Posterior vena cava (tissue), 2 donors: ENCODE measurements at places on chromosomes 13 and 19.

DNA sequence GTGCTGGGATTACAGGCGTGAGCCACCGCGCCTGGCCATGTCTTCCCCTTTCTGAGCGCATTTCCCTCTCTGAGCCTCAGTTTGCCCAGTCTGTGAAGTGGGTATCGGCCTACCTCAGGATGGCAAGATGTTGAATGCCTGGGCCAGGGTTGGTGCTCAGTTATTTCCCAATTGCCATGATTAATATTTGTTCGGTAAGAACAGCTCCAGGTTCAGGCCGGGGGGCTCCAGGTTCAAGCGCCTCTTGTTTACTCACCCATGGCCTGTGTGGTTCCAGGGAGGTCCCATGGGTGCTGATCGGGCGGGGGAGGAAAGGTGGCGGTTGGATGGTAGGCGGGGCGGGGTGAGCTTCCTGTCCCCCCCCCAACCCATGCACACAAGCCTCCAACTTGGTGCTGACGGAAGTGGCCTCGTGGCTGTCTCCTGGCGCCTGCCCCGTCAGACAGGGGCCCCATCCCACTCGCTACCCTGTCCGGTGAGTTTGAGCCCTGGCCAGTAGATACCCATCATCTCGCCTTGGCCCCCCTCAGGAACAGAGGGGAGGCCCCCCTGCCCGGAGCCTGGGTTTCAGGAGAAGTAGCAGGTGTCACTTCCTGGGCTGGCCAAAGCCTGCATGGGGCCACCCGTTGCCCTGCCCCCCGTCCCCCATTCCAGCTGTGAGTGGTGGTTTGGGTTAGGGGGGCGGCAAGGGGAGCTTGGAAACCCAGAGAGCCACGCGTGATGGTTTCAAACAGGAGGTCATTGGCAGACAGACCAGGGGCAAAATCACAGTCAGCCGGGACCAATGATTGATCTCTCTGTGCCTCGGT lies at the start of gene FCHO1:
FCHO1 (plus strand) TSS at position 375 of the 809 bp plus-strand sequence. CDS start 3,688 bp downstream, outside the sequence.
- DNase-seq: peak; percentile 87

GRCh38 chr19:11479090-11479897 lies 1.6 kb downstream of the ELAVL3 start:
- DNase-seq: peak; percentile 81

- DNase-seq: no peak
Measured at GRCh38 chr13:32214071-32214470, 101.1 kb downstream of the ZAR1L start.

DNA sequence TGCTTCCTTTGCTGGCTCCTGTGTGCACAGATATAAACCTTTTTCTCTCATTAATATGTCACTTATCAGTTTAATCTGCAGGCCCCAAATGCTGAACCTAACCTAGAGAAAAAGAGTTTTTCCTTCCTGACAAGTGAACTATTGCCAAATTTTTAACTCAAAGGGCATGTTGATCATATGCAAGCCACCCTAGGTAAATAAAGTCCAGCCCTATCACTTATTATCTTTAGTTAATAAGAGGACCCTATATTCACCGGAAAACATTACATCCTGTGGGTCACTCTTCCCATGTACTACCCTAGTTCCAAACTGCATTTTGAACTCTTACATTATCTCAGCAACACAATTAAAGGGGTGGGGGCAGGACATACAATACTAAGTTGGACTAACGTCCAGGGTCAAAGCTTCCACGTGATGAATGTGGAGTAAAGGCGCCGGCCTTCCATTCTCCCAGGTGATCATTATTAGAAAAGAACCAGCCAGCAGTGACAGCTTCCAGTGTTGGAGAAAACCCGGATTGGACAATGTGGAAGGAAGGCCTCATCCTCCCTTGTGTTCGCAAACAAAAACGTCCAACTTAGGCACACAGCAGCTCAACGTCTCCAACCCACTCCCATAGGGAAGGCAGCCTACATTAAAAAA lies 86.6 kb downstream of the STK24 start:
- no peak for DNase-seq

GRCh38 chr19:33860312-33861090 lies 63.8 kb downstream of the KCTD15 start:
- no peak for DNase-seq

DNA sequence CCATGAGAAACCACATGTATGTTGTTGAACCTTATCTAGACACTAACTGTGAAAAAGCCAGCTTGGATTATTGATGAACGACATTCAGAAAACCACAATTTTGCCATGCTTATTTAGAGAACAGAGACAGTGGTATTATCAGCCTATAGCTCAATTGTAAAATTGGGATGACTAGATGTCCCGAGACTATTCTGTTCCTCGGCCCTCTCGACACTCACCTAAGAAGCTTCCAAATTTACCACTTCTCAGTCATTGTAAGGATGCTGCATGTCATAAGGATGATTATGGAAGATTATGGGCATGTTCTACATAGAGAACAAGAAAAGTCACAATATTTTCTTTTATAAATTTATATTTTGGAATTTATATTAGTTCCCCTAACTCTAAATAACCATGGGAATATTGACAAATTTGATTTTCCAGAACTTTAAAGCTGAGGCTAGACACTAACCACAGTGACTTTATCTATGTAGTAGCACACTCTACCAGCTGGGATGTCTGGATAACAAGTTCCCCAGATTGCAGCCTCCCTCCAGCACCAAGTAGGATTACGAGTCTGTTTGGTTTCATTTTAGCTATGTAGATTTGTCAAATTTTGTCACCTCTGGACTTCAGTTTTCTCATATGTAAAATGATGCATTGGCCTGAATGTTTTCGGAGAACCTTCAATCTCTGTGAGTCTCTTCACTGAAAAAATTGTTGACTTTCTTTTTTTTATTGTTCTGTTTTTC lies 513.6 kb downstream of the IRS2 start:
- DNase-seq: no peak

DNA sequence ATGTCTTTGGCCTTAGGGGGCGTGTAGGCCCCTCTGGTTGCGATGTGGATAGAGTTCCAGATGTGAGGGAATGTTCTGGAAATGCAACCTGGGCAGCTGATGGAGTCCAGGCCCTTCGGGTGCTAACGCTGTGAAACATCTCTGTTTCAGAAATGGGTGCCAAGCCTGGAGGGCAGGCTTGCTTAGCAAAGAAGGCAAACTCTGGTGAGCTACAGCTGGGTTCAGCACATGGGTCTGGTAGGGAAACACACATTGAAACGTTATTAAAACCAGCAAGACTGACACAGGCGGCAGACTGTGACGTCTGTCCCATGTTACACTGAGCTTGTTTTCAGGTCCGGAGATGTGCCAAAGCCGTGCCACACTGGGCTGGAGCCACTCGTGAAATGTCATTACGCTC lies 8.6 kb upstream of the CDC16 start:
- DNase-seq: no peak

DNA sequence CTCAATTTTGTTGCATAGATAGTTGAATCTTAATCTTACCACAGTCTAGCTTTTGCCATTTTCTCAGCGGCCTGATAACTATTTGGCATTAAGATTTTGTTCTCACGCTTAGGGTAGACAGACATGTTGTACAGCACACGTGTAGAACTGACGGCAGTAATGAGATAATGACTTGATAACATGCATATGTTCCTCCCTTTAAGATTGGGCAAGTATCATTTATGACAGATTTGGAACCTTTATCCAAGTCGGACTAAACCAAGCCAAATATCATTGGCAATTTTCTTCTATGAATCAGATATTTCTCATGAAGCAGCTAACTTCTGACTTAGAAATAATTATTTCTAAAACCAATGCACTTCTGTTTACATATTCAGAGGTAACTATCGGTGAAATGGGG lies 205.5 kb downstream of the NDFIP2 start:
- no peak for DNase-seq

DNA sequence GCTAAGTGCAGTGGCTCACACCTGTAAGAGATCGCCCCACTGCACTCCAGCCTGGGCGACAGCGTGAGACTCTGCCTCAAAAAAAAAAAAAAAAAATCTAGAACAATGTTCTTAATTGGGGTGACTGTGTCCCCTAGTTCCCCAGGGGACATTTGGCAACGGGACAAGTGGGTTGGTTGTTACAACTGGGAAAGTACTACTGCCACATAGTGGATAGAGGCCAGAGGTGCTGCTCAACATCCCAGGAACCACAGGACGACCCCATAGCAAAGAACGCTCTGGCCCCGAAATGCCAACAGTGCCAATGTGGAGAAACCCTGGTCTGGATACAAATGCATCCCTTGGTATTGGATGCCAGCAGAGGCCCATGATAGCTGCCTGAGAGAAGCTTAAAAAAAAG lies 11.8 kb downstream of the NLRP12 start:
- no peak for DNase-seq

DNA sequence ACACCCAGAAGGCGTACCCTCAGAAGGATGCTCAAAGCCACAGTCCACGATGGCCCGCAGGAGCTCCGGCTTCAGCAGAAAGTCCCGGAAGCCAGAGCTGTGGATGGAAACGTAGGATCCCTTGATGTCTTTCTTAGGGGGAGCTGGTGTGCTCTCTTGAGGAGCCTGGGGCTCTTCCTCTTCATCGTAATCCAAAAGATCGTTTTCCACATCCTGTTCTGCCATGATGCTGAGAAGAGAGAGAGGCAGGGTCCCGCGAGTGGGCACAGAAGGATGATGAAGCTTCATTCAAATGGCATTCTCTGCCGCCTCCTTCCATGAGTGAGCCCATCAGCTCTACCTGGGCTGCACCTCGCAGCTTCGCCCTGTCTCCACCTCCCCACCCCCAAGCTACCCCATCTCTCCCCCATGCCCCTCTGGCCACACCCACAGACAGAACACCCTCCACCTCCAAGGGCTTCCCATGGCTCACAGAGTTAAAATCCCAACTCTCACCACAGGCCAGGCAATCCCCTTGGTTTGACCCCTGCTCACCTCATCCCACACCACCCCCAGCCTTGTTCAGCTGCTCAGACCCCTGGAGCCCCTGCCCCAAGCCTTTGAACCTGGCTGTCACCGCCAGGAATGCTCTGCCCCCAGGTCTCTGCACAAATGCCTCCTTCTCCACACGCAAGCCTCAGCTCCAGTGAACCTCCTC lies 6.0 kb downstream of the DDX39A start:
- DNase-seq: no peak

DNA sequence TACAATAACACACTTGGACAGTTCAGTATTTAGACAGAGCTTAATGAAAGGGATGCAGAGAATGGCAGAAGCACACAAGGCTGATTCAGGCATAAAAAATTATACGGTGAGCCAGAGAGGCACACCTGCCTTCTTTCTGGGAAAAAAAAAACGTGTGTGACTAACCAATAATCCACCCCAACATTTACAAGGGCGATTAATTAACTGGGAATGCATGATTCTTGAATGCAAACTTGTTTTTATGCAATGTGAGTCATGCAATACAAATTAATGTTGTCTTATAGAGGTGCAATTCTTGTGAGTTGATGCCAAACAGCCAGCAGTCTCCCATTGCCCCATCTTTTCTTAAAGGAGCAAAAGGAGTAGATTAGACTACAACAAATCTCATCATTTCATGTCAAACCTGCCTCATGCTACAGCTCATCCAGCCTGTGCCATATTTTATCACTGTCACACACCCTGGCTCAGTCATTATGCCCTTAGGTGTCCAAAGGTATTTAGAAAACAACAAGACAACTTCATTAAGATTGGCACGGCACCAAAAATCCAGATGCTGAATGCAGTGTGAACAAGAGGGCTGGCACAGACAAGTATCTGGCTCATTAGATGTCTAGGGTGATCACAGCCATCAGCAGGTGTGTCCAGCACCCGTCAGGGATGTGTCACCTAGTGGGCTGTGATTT lies 721.1 kb downstream of the EFNB2 start:
- DNase-seq: no peak

- no peak for DNase-seq
Measured at GRCh38 chr13:87376081-87376480, 295.1 kb upstream of the SLITRK5 start.

DNA sequence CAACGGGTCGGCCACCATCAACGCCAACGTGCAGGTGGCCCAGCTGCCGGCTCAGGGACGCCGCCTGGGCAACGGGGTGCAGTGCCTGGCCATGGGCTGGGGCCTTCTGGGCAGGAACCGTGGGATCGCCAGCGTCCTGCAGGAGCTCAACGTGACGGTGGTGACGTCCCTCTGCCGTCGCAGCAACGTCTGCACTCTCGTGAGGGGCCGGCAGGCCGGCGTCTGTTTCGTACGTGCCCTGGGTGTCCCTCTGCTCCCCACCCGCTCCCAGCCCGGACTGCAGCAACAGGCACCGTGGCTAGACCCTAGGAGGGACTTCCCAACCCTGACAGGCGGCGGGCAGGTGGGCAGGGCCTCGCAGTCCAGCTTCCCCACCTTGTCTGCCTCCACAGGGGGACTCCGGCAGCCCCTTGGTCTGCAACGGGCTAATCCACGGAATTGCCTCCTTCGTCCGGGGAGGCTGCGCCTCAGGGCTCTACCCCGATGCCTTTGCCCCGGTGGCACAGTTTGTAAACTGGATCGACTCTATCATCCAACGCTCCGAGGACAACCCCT lies 3.5 kb downstream of the ELANE start:
- no peak for DNase-seq

DNA sequence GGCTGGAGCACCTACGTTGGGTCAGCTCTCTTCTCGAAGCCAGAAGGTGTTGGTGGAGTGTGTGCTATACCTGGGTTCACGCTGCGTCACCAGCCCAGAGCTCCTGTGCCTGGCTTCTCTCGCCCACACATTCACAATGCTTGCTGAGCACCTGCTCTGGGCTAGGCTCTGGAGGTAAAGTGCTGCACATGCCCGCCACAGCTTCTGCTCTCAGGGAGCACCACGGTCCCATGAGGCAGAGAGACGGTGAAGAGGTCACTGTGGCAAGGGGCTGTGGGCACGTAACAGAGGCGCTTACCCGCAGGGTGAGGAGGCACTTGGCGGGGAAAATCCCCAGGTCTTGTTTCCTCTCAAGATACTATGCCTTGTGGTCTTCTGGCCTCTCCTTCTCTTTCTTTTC lies 174.2 kb downstream of the TEX29 start:
- peak; percentile 52 for DNase-seq

DNA sequence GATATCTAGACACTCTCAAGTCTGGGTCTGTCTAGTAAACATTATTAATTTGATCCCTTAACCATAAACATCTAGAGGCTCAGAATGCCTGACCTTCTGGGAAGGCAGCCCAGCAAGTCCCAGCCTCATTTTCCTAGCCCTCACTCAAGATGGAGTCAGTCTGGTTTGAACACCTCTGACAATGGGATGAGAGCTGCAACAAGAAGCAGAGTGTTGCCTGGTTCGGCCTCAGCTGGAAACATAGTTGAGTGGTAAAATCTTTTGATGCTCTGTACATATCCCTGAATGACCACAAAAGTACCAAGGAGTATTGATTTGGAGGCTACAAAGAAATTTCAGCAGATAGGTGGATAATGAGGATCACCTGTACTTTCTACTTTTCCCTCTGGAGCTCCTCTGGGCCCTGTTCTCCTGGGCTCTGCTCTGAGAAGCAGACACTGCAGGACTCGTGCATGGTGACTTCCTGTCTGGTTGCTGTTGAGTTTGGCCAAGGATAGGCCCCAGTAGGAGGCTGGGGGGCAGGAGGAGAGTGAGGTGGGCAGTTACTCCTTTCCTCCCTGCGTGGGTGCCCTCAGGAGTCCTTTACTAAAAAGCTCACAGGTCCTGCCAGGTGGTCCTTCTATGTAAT lies 68.4 kb upstream of the SLC15A1 start:
- DNase-seq: no peak

DNA sequence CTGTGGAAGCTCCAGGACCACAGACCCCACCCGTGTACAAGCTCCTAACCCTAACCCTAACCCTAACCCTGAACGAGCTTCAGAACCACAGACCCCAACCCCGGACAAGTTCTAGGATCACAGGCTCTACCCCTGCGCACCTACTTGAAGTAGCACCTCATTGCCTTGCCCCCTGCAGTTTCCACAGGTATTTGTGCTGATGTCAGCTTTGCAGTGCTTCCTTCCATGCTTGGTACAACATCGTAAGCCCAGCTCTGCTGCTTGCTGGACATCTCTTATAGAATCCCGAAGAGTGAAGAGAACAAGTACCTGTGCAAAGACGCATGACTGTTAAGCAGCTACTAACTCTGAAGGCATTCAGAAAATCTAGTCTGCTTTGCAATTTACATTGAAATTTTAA lies 20.7 kb upstream of the CDC16 start:
- DNase-seq: no peak
